ENCODE measurements at places on chromosomes 5 and 9.

- no peak for DNase-seq
Measured at GRCh38 chr5:101278011-101278687, 375.1 kb upstream of the ST8SIA4 start.

GRCh38 chr5:40260361-40260760, 419.4 kb upstream of the PTGER4 start:
- no peak for DNase-seq

GRCh38 chr5:158174918-158175851, 316.2 kb upstream of the CLINT1 start:
- no peak for DNase-seq

GRCh38 chr5:124912638-124913328, 166.3 kb upstream of the ZNF608 start:
- DNase-seq: no peak

GRCh38 chr5:96459313-96460121, 26.5 kb upstream of the PCSK1 start:
- DNase-seq: no peak

- no peak for DNase-seq
Measured at GRCh38 chr9:123453831-123454321, 97.9 kb downstream of the CRB2 start.

- DNase-seq: no peak
Measured at GRCh38 chr5:55306641-55307382, 682 bp downstream of the DHX29 start.

DNA sequence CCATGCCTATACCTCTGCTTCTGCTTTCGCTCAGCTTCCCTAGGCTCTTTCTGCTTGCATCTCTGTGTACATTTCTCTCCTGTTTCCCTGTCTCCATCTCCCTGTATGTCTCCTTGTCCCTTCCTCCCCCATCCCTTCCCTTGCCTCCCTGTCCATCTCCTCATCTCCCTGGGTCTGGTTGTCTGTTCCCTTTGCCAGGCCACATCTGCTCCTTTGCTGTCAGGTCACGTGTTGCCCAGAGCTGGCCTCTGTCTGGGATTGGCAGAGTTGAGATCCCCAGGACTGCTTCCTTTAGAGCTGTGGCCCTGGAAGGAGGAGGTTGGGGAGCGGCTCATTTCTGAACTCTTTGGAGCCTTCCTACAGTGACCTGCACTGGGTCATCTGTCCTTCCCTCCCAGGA, 31.8 kb upstream of the PTGS1 start:
- no peak for DNase-seq

- DNase-seq: no peak
Measured at GRCh38 chr5:6909901-6910300, 196.7 kb downstream of the TENT4A start.

GRCh38 chr5:79576606-79577289, 35.5 kb upstream of the TENT2 start:
- DNase-seq: no peak

GRCh38 chr9:135061441-135061840, 26.0 kb upstream of the OLFM1 start:
- DNase-seq: no peak

- no peak for DNase-seq
Measured at GRCh38 chr5:32964261-32964660, 253.1 kb downstream of the NPR3 start.

GRCh38 chr9:97315550-97315949, 8.1 kb downstream of the CCDC180 start:
- no peak for DNase-seq

GRCh38 chr5:97383996-97384395, 200.9 kb upstream of the RIOK2 start:
- no peak for DNase-seq

- DNase-seq: no peak
Measured at GRCh38 chr5:128284236-128284635, 200.7 kb downstream of the SLC12A2 start.

DNA sequence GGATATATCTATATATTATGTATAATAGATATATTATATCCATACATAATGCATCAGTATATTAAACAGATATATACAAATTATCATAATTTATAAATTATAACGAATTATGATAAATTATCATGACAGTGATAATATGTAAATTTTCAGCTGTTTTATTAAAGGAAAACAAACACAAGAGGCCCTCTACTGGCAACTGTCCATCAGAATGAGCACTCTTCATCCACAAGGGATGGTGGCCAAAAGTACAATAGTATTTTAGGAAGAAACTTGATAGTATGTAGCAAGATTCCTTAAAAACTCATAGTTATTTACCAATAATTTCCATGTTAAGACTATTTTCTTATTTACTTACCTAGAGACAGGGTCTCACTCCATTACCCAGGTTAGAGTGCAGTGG, 113.3 kb upstream of the LPAR1 start:
- DNase-seq: no peak

DNA sequence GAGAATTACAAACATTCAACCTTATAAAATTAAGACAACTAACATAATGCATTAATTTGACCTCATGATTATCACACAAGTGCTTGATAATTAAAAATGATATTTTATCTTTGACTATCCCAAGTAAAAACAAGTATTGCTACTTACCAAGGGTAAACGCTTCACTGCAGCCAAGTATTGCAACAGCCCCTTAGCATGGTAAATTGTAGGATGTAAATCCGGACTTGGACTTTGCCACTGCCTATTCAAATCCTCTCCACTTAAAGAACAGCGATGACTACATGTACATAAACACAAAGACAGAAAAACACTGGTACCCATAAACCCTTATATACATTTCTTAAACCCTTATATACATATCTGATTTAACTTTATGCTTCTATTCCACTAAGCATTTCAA, 155.1 kb downstream of the AGTPBP1 start:
- DNase-seq: no peak

DNA sequence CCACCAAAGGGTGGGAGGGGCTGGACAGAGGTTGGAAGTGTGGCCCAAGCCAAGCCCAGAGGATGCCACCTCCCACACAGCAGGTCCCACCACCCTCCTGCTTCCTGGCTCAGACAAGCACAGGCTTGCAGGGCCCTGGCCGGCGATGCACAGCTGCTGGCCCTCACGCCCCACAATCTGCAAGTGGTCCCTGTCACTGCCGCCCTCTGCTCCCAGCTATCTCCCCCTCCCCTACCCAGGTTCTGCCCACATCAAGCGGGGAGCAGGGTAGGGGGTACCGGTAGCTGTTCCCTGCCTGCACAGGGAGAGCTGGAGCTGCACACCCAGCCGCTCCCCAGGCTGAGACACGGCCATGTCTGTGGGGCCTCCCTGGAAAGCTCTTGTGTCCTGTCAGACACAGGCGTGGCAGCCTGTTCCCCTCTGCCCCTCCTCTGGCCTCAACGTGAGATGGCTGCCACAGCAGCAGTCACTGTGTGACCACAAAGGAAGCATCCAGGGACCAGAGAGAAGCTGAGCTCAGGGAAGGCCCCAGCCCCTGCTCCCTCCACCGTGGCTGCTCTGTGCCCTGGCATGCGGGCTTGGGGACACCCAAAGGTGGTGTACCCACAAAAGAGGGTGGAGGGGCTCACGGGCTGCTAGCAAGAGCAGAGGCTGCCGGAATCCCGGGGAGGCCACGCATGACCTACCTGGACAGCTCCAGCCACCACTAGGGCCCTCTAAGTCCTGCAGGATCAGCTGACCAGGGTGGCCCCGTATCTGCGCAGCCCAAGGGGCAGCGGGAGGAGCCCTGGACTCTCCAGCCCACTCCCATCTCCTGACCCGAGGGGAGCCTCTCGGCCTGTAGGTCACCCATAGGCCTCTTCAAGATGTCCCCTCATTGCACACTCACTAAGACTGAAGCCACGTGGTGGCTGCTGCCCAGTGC, 10.9 kb upstream of the ZDHHC11 start:
- no peak for DNase-seq

- DNase-seq: no peak
Measured at GRCh38 chr5:83810511-83810910, 89.9 kb upstream of the HAPLN1 start.

GRCh38 chr5:59079622-59080620, 497.0 kb downstream of the RAB3C start:
- DNase-seq: no peak

- DNase-seq: no peak
Measured at GRCh38 chr5:16812448-16812847, 123.6 kb downstream of the MYO10 start.

GRCh38 chr5:133938039-133938821, 30.2 kb downstream of the C5orf15 start:
- no peak for DNase-seq

GRCh38 chr5:174895360-174895759, 171.0 kb downstream of the MSX2 start:
- no peak for DNase-seq

DNA sequence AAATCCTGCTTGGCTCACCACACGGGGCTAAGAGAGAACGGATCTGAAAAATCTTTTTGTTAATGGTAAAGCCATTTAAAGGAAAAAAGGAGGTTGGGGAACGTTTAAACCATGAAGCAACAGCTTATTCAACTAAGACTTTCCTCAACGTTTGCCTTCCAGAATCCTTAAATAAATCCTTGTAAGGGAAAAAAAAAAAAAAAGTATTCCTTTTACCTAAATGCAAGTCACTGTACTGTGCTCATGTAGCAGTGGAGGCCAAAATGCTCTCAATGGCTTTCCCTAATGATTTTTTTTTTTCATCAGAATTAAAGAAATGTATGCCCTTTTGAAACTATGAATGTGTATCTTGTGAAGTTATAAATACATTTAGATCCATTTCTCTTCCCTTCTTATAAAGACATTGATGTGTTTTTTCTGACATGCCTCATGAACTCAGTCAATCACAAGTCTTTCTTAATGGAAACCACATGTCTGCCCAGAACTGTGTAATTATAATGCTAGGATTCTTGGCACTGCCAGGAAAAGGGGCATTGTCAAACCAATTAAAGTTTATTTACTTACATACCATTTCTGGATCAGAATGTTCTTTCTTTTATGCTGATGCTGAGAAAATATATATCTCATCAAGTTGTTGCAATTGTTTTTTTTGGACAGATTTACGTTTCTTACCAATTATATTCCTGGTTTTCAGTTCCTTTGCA, 107.5 kb downstream of the EBF1 start:
- no peak for DNase-seq

GRCh38 chr5:54704825-54705224, 187.3 kb downstream of the SNX18 start:
- DNase-seq: no peak

DNA sequence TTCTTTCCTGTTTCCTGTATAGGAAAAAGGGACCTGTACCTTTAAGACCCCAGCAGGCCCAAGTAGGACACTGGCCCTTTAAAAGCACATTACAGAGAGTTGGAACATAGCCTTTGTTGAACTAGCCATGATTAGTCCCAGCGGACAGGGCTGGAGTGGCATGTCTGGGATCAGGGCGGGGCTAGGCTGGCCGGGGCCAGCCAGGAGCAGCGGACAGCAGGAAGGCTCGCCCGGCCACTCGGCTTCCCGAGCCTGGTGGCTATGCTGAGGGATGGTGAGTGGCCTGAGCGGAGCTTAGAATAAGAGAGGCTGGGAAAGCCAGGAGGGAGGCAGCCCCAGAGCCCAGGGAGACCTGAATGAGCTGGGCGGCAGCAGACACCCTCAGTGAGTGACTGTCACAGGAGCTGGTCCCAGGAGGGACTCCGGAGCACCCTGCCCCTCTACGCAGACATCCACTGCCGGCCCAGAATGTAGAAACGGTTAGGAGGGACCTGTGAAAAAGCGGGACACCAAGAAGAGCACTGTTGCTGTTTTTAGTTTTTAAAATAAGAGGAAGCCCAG, 92.1 kb downstream of the DAB2IP start:
- DNase-seq: no peak

- no peak for DNase-seq
Measured at GRCh38 chr9:91907484-91908292, 42.3 kb downstream of the ROR2 start.

DNA sequence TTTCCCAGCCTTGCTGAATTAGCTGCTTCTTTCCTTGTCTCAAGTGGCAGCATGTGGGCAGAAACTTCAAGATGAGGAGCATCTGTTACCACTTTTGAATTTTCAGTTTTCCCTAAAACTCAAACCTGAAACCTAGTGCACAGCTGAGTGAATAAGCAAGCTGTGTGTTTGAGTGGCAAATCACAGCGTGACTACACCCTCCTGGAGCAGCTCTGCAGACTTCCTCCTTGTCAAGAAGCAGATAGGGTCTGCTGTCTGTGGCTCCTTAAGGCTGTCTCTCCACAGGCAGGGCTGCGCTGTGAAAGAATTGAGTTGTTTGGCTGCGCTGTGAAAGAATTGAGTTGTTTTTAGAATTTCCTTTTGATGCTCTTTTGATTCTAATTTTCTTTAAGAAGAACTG, 179.7 kb upstream of the HAPLN1 start:
- DNase-seq: no peak

DNA sequence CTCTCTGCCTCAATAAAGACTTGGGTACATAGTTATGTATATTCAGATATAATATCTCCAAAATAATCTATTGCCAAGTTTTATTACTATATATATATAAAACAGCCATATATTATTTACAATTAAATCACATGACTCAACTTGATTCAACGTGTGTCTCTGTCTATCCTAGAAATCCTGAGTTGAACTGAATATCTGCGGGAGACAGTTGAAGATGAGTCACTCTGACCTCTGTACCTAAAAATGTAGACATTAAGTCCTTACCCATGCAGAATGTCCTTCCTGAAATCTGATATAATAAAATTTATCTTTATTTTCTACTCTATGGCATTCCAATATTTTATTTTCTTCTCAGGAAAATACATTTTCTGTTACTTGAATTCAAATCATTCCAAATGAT, 218.2 kb upstream of the PRDM9 start:
- DNase-seq: no peak

- DNase-seq: no peak
Measured at GRCh38 chr9:133881671-133882381, 110.3 kb downstream of the VAV2 start.

DNA sequence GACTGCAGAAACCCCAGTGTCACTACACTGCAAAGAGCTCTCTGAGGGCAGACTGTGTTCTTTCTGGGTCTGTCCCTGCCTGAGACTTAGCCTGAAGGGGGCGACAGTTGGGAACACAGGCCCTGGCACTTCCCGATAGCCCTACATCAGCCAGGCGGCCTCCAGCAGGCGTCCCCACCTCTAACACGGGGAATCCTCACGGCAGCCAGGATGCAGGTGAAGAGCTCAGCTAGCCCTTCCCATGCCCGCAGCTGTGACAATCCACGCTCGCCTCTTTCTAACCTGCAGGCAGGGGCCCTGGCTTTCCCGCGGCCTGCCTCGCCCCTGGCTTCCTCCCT, 5.9 kb downstream of the MED22 start:
- DNase-seq: no peak

- no peak for DNase-seq
Measured at GRCh38 chr9:126613651-126614050, at the start of gene LMX1B. TSS of gene LMX1B (plus strand) at chr9:126613928. CDS start at chr9:126614450, 522 bp downstream.
